ENCODE measurements at places on chromosomes 7 and 10. TPM values are rescaled to one million over a fixed set of nuclear protein-coding genes. Genes with fewer than 3 reads are reported as not detected.

- DNase-seq = no peak
These were observed 1049.9 kb downstream of the REEP3 start for GRCh38 chr10:64571056-64571455.

- no peak for DNase-seq
These were observed 1.0 kb upstream of the PBLD start for GRCh38 chr10:68333440-68334431.

Gene NPY4R
- 1.9 TPM for total RNA-seq

Gene CHAT
- 2.1 TPM for total RNA-seq

Gene GJD4
- not detected for total RNA-seq

Gene GSTO2
- 13.0 TPM for total RNA-seq

Gene MINPP1
- total RNA-seq = 22.3 TPM

Gene KIAA1217
- 56.2 TPM for total RNA-seq

Gene KCNMA1
- total RNA-seq = 29.1 TPM

GRCh38 chr7:134313543-134313942, 3.2 kb downstream of the SLC35B4 start:
- DNase-seq = peak; percentile 72

- DNase-seq = no peak
These were observed 386.2 kb downstream of the KCNMA1 start for GRCh38 chr10:77251297-77252013.

DNA sequence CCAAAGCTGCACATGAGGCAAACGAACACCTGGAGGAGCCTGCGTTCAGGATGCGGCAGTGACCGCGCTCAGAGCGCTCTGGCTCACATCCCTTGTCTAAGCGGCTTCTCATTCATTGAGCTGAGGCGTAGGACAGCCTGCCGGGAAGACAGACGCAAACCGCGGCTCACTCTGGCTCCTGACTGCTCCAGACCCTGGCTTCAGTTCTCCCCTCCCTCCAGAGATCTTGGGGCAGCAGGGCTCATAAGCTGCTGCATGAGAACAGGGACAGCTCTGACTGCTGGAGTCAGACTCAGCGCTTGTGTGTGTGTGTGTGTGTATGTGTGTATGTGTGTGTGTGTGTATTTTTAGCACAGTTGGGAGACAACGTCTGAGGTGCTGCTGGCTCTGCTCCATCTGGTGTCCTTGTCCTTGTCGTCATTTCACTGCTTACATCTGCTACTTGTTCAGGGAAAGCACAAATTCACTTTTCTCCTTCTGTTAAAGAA, 15.8 kb upstream of the LYZL2 start:
- DNase-seq = no peak

Gene FOXP2
- 10.5 TPM for total RNA-seq
